Fibroblast of villous mesenchyme (primary cell): ENCODE measurements at places on chromosomes 12 and 14. TPM values are rescaled to one million over a fixed set of nuclear protein-coding genes. Genes with fewer than 3 reads are reported as not detected.

The ABHD12B gene
- total RNA-seq: not detected in 2 replicates

The SLC6A15 gene
- total RNA-seq: 0.43 and 0.64 TPM in 2 replicates

The KRT79 gene
- not detected in 2 replicates for total RNA-seq

The LRRC10 gene
- total RNA-seq: not detected in 2 replicates

The LRP1 gene
- 228 and 277 TPM in 2 replicates for total RNA-seq

- DNase-seq: no peak
These were observed 178.5 kb upstream of the ATF7IP start for GRCh38 chr12:14187002-14187401.

DNA sequence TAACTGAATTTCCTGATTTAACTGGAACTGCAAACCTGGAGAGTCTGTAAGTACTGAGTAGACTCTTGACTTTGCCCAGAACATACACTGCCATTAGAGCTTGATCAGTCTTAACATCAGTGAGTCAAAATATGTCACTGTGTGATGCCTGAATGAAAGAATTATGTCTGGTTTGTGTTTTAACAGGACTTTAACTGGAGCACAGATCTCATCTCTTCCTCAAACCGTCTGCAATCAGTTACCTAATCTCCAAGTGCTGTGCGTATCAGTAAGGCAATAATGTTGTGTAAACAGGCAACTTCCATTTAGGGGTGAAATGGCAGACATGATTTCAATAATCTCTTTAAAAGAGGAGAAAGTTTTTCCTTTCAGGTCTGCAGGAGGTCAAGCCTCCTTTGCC lies 97.0 kb downstream of the ZFC3H1 start:
- no peak for DNase-seq

- no peak for DNase-seq
These were observed 8.9 kb upstream of the IFNG-AS1 start for GRCh38 chr12:67980391-67980790.

GRCh38 chr12:55820679-55821078 lies 2.8 kb downstream of the ORMDL2 start:
- peak; percentile 24 for DNase-seq

GRCh38 chr14:100582496-100583165 lies 4.6 kb downstream of the BEGAIN start:
- DNase-seq: no peak
